ENCODE measurements at places on chromosomes 5 and 9.

DNA sequence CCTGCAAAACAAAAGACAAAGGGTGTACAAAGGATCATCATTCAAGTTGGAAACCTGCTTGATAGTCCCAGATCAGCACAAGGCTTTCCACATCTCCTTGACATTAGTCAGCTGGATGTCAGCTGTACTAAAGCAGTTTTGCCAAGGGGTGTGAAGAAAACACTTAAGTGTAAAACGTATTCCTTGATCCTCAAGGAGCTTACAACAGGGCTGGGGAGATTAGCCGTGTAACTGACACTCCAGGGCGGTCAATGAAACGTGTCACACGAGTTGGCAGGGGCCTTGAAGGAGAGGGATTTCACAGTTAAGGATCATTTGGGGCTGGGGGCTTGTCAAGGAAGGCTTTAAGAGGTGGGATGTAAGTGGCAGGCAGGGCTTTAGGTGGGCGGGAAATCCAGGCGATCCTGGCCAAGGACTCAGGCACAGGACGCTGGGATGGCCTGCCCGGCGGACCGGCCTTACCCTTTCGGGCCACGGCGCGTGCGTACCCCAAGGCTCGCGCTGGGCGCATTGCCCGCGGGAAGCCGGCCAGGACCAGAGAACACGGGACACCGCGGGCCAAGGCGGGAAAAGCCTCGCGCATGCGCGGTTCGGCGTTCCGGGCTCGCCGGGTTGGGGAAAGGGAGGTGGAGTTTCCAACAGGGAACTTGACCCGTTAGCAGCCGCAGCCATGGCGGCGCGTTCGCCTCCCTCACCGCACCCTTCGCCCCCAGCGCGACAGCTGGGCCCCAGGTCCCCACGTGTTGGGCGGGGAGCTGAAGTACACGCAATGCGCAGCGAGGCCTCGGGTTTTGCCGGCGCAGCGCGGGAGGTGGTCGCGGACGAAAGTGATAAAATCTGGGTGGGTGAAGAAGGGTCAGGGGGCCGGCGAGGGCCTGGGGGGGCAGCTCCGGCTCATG lies at the start of gene CNTLN:
Gene CNTLN, plus strand, starts transcription at position 645 of the 899 bp plus-strand sequence. Its CDS starts 26 bp downstream, at position 671.
- DNase-seq: no peak

GRCh38 chr9:2624051-2624682 lies 2.6 kb downstream of the VLDLR start:
- no peak for DNase-seq

DNA sequence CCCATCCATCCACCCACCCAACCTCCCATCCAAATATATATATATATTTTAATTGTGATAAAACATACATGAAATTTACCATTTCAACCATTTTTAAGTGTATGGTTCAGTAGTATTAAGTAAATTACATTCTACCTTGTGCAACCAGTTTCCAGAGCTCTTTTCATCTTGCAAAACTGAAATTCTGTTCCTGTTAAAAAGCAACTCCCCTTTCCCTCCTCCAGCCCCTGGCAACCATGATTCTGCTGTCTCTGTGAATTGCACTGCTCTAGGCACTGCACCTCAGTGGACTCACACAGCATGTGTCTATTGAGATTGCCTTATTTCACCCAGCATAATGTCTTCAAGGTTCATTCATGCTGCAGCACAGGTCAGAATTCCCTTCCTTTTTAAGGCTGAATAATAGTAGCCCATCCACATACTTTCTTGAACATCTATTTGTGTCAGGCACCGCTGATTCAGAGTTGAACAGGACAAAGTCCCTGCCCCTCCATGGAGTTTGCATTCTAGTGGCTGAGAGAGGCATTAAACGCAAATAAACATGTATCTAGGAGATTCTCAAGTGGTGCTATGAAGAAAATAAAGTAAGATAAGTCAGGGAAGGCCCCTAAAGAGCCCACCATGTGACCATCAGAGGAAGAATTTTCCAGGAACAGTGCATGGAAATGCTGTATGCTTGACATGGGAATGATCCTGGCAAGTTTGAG lies 24.0 kb downstream of the CSF1R start:
- no peak for DNase-seq

- DNase-seq: no peak
Measured at GRCh38 chr9:22463205-22463604, 16.6 kb downstream of the DMRTA1 start.

DNA sequence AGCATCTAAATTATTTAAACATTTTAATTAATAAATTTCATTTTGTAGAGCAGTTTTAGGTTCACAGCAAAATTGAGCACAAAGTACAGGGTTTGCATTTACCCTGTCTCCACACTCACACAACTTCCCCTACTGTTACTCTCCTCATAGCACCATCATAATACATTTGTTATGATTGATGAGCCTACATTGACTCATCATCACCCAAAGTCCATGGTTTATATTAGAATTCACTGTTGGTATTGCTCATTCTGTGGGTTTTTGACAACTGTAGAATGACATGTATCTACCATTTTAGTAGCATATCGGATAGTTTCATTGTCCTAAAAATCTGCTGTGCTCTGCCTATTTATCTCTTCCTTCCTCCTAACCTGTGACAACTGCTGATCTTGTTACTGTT lies 411.1 kb upstream of the MPDZ start:
- DNase-seq: no peak

- DNase-seq: no peak
Measured at GRCh38 chr5:34045023-34045422, 2.0 kb upstream of the C1QTNF3 start.

GRCh38 chr9:127949827-127950512 lies 12.3 kb upstream of the DPM2 start:
- no peak for DNase-seq

GRCh38 chr9:137721899-137722298 lies 103.1 kb downstream of the EHMT1 start:
- DNase-seq: no peak

- no peak for DNase-seq
Measured at GRCh38 chr5:66450988-66451387, 145.2 kb upstream of the MAST4 start.

DNA sequence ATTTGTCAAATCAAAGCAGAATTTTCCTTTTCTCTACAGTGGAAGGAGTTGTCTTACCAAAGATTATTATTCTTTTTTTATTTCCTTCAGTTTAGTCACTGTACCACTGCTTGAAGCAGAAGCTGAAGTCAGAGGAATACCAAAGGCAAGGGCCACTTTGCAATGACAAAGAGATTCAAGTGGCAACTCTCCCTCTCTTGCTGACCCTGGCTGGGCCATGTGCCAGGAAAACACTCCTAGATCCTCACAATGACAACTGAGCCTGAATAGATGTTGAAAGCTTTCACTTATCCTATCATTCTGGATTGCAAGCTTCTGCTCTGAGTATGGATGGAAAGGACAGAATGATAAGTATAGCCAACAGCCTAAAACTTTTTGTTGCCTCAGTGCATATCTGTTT lies 618.3 kb downstream of the NR2F1-AS1 start:
- no peak for DNase-seq

DNA sequence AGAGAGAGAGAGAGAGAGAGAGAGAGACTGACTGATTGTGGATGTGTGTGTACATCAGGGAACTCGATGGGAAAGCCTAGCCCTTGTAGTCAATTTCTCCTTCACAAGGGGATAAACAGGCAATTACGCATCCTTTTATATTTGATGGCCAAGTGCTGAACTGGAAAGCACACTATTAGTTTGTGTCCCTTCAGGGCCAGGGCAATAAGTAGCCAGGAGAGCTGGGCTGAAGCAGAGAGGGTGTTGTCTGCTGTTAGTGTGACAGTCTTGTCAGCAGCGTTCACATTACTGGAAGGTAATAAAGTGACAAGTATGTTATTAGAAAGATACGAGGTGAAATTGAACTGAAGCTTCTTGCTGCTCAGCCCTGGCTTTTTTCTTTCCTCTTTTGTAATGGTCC lies 457.7 kb downstream of the BNC2 start:
- no peak for DNase-seq

- no peak for DNase-seq
Measured at GRCh38 chr5:61887271-61887670, 418.7 kb upstream of the KIF2A start.

- DNase-seq: no peak
Measured at GRCh38 chr9:3992924-3993323, 306.9 kb downstream of the GLIS3 start.

DNA sequence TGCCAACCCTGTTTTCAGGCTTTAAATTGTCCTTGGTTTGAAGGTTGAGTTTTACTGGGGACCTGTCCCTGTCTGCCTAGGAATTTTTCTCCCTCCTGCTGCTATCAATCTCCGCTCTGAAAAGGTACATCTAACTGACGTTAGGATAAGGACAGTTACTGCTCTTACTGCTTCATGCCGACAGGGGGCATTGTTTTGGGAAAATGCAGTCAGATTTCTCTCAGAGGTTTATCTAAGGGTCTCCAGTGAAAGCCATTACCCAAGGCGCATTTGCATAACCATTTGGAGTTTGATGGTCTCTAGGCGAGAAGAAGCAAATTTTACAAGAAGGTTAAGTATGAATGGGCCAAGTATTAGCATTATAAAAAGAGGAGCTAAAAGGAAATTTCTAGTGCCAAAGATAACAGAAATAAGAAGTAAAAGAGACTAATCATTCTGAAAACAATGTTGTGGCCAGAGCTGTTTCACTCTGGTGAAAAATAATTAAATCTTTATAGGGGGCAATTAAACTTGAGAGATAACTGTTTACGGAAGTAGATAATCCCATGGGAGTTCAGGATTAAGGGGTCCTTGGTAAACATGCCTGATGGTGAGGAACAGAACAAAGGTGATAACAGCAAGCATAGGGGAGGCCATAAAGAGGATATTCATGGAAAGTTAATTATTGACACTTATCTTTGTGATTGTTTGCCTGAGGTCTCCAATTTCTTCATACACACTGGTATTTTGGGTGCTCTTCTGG lies 605.0 kb downstream of the MTRR start:
- DNase-seq: no peak
